HS-5 (cell line): ENCODE measurements at places on chromosomes 16 and 17.

- no peak for DNase-seq
Measured at GRCh38 chr17:34996422-34997285, 16.3 kb downstream of the LIG3 start.

GRCh38 chr16:87527055-87527724 is 34.4 kb upstream of the ZCCHC14 start:
- no peak for DNase-seq

- DNase-seq: no peak
Measured at GRCh38 chr16:81779536-81780320, 637 bp downstream of the PLCG2 start.

DNA sequence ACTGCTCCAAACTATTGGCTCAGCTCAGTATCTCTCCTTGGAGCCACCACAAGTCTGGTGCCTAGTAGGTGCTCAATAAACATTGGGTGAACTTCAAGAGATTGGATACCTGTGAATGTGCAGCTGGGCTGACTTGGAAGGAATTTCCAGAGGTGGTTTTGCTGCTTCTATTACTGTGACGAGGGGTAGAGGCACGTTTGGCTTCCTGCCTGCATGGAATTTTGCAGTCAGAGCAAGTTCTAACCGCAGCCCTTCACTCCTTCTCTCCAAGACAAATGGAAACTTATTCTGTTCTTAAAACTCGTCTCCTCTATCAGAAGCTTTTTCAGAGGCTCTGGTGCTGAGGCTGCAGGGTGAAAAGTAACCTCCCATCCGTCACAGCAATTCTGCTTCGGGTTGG is 342.5 kb downstream of the CPPED1 start:
- no peak for DNase-seq

- no peak for DNase-seq
Measured at GRCh38 chr17:63623786-63624530, 1.7 kb downstream of the MAP3K3 start.

- DNase-seq: no peak
Measured at GRCh38 chr17:57174591-57174990, 81.7 kb upstream of the MSI2 start.

DNA sequence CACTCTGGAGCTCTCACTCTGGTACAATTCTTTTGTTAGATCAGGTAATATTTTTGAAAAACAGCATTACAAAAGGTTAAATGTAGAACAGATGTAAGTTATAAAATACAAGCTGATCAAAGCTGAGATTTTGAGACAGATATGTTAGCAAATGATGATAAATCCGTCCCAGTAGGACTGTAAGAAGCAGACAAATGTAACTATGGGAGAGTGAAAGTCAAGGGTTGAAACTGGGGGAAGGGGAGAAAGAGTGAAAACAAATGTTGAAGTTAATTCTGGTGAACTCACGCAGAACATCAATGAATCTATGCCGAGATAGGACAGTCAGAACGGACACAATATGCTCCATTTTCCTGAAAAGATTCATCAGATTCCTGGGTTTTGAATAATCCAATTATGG is 298.9 kb upstream of the IRX5 start:
- no peak for DNase-seq

DNA sequence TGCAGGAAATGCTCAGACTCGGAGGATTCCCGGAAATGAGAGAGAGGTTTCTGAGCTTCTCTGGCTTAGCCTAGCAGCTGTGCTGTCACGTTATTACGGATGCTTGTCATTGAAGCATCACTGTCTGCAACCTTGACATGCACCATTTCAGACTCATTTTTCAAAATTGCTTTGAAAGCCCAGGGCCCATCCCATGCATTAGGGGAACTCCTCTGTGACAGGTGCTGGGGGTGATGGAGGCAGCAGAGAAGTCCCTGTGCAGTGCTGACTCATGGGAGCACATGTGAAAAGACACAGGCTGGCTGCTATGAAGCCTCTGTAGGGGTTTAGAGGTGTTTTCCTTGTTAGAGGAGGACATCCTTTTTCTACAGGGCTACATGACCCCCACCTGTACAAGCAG is 214.0 kb upstream of the MPHOSPH6 start:
- no peak for DNase-seq

- no peak for DNase-seq
Measured at GRCh38 chr17:81036197-81036941, 1.4 kb downstream of the BAIAP2 start.

DNA sequence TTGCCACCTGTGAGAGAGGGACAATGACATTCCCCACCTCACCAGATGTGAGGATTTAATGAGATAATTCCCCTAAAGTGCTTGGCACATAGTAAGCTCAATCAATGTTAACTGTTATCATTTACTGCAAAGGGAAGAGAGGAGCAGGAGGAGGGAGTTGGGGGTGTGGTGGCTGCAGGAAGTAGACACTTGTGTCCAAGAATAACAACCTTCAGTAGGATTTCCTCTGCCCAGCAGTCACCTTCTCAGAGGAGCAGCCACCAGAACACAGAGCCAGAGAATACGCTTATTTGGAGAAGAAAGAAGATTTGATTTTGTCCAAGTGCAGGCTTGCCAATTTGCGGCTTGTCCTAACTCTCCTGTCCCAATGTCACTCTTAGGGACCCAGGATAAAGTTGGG is 10.2 kb downstream of the CBX4 start:
- DNase-seq: no peak

DNA sequence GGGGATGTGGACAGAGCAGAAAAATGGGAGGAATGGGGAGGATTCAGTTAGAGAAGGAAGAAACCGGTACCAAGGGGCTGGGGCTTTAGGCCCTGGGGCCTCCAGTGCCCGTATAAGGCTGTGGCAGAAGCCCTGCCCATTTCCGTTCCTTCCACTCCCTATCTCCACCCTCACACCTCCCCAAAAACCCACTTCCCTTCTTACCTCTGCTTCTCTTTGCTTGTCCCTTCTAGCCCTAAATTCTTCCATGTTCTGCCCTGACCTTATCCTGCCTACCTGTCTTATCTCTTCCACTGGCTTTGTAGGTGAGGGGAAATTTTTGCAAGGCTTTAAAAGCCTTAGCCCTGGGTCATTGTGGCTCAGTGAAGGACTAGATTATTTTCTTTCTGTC is 4.1 kb downstream of the RNF167 start:
- no peak for DNase-seq

- DNase-seq: peak; percentile 53
Measured at GRCh38 chr16:29029168-29029994, 44.5 kb downstream of the LAT start.

DNA sequence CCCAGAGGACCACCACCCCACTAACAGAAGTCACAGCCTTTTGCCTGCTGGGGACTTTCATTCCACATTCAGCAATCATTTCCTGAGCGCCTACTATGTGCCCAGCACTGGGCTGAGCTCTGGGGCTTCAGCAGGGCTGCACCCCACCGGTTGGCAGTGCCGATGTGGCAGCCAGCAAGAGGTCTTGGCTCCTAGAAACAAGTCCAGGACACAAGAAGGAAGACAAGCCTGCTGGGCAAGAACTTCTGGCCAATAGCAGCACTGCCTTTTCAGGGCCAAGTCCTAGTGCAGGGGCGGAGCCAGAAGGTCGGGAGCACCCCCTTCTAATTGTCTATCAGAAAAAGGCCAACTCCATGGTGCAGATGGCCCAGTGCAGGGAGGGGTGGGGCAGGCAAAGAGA is 13.0 kb upstream of the HOXB9 start:
- DNase-seq: no peak

GRCh38 chr17:900336-900934 is 79.1 kb downstream of the NXN start:
- no peak for DNase-seq

- DNase-seq: no peak
Measured at GRCh38 chr16:66936462-66936861, 1.1 kb downstream of the CES2 start.

DNA sequence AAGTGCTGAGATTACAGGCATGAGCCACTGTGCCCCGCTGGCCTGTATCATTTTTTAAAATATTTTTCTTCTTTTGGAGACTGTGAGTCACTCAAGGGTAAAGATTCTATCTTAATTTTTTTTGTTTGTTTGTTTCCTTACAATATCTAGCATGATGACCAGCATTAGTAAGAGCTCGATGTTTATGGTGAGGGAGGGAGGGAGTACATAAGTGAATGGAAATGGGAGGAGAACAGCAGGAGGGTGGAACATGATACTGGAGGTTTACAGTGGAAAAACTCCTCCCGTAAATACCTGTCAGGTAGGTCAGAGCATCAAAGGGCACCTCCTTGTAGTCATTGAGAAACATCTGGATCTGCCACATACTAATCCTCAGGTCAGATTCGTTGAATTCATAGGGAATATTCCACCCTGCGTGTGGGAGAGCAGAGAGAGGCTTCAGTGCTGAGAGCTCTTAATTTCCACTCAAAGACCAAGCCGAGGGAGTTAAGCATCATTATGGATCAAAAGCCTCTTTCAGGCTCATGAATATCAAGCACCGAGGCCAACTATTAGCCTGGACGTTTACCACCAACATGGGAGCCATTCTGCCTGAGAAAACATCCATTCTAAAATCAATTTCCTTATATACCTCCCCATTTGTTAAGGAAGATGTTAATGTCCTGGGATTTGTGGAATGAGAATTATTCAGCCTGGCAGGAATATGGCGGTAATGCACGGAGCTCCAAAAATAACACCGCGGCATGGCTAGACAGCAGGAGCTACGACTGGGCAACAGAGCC is 51.8 kb downstream of the LYRM1 start:
- DNase-seq: no peak
